ENCODE measurements at places on chromosomes 11 and 22.

DNA sequence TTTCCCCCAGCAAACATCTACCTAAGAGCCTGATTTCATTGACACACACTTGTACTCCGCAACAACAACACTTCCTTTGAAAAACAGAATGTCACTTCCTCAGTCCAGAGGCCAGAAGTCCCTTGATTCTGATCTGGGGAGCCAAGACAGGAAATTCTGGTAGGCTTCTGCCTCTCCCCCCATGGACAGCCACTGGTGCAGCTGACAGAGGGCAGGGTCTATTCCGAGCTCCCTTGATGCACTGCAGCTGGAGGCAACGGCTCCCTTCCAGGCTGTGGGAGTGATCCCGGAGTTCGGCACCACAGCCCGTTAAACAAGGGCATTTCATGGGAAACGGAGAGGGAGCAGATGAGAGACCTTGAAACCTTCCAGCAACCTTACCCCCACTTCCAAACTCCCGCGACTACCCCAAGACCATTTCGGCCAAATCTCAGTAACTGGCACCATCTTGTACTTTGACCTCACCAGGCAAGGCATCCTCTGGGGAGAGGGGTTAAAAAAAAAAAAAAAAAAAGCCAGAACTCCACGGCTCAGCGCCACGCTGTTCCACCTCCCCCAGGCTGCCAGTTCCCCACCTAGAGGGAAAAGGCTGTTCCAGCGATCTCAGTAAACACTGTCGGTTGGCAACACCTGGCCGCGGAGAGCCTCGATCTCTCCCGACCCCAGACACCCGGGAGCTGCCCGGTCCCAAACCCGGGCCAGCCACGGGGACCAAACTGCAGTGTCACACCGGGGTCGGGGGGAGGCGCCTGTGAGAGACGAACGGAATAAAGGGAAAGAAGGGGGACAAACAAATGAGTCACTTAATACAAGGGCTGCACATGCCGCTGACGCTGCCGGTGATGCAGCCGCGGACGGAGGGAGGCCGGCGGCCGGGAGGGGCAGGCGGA, 1.1 kb downstream of the GAB2 start:
- no peak for DNase-seq
- H3K27me3 ChIP-seq = no peaks in the 10 kb centered on the region
- peak overlapping the region; percentile 74 for H3K4me3 ChIP-seq
- H3K27ac ChIP-seq = peak overlapping the region; percentile 56

- no peak overlapping the region for H3K27ac ChIP-seq
- H3K27me3 ChIP-seq = no peaks in the 10 kb centered on the region
- H3K36me3 ChIP-seq = no peaks in the 10 kb centered on the region
- H3K4me3 ChIP-seq = no peak overlapping the region
Measured at GRCh38 chr22:50044485-50045118, 13.5 kb downstream of the TTLL8 start.

- H3K27ac ChIP-seq = no peak overlapping the region
- no peak for DNase-seq
- H3K4me3 ChIP-seq = no peak overlapping the region
- H3K36me3 ChIP-seq = no peaks in the 10 kb centered on the region
- peaks cover 4% of the 10 kb centered on the region for H3K27me3 ChIP-seq
Measured at GRCh38 chr11:75355051-75355450, 3.6 kb upstream of the ARRB1 start.

- H3K36me3 ChIP-seq = no peaks in the 10 kb centered on the region
- DNase-seq = no peak
- H3K27me3 ChIP-seq = no peaks in the 10 kb centered on the region
- no peak overlapping the region for H3K4me3 ChIP-seq
- no peak overlapping the region for H3K27ac ChIP-seq
Measured at GRCh38 chr11:76395296-76395695, 14.2 kb downstream of the GVQW3 start.

GRCh38 chr22:48883211-48883960, 944.3 kb downstream of the BRD1 start:
- DNase-seq = no peak
- no peaks in the 10 kb centered on the region for H3K4me1 ChIP-seq
- H3K27ac ChIP-seq = no peak overlapping the region
- no peaks in the 10 kb centered on the region for H3K27me3 ChIP-seq
- no peak overlapping the region for H3K4me3 ChIP-seq

DNA sequence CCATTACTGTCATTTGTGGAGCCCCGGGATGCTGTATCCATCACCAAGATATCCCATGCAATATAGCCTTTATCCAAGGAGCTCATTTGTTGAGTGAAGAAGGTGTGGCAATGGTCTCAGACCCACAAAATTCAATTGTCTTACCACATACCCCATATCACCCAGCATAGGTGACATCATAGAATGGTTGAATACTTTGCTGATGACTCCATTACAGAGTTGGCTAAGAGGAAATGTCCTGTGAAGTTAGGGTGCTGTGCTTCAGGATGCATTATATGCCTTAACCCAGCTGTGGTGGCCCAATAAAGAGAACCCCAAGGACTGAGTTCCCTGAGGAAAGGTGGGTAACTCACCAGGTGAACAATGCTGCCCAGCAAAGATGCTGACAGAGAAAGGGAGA, 113.7 kb downstream of the EFCAB6 start:
- no peaks in the 10 kb centered on the region for H3K27me3 ChIP-seq
- H3K4me3 ChIP-seq = no peak overlapping the region
- H3K27ac ChIP-seq = no peak overlapping the region
- no peaks in the 10 kb centered on the region for H3K4me1 ChIP-seq
- no peaks in the 10 kb centered on the region for H3K36me3 ChIP-seq

DNA sequence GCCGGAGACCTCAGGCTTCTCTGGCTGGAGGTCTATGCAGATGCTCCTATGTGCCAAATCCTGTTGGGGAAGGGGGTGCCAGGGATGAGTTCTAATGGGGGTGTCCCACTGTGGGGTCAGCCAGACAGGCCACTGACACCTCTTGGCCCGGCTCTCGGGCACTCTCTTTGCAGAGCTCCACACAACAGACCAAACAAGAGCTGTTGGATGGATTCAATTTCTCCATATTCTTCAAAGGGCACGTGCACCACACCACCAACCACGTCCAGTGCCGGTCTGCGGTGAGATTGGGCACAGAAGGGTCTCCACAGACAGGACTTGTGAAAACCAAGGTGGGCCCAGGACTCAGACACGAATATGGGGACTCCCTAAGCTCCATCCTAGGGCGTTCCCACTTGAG, 2.2 kb upstream of the RGL4 start:
- H3K27ac ChIP-seq = no peak overlapping the region
- H3K36me3 ChIP-seq = peaks cover 1% of the 10 kb centered on the region
- H3K27me3 ChIP-seq = no peaks in the 10 kb centered on the region

GRCh38 chr22:44001521-44001920, 22.6 kb upstream of the PARVB start:
- H3K4me3 ChIP-seq = no peak overlapping the region
- peaks cover 5% of the 10 kb centered on the region for H3K36me3 ChIP-seq
- H3K27ac ChIP-seq = no peak overlapping the region

DNA sequence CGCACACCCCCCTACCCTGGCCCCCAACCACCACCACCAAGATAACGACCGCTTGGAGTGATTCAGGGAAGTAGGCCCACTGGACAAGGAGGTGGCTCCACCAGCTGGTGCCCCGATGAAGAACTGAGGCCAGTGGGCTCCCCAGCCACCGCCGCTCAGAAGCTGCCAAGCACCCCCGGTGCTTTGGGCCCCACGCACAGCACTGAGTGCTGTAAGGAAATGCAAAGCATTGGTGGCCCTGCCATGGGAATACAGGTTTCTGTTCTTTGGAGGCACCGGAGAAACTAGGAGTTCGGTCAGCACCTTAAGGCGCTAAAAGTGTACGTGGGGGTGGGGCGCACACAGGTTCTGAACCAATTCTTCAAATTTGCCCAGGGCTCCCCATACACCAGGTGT, 664 bp upstream of the PRSS23 start:
- peaks cover 6% of the 10 kb centered on the region for H3K27me3 ChIP-seq
- H3K4me3 ChIP-seq = no peak overlapping the region
- H3K4me1 ChIP-seq = no peaks in the 10 kb centered on the region
- no peak for DNase-seq
- no peak overlapping the region for H3K27ac ChIP-seq

DNA sequence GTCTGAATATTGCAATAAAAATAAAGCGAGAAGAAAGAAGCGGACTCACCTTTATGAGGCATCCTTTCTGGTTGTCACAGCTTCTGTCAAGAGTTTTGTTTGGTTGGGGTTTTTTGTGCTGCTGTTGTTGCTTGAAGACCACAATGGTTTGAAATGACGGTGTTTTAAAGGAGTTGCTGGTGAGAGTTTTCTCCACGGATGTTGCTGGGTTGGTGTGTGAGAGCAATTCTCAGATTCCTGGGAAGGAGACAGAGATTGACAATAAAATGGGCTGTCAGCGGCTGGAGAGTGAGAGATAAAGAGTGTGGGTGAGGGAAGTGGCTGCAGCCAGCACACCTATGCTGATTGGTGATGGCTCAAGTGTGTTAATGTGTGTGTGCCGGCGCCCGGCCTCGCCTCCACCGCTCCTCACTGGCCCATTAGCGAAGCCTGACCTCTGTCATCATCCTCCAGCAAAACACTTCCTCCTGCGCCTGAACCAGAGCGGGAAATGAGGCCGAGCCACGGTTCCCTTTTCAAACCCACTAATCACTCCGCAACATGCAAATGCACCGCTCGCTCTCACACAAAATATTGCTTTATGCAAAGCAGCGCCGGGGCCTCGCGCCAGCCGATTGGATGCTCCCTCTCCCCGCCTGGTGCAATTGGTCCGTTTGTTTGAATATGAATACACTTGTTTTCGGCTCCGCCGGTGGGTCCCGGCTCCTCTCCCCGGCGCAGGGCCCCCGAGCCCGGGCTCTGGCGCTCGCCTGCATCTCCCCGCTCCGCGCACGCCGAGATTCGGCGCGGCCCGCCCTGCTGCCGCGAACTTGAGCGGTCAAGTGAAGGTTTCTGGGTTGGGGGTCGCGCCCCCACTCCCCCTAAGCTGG, at the start of gene PAX6:
PAX6 (minus strand) TSS at position 544 of the 869 bp plus-strand sequence. CDS start 4,911 bp downstream, outside the sequence.
- H3K27ac ChIP-seq = no peak within 1 kb of the TSS
- peaks cover 12% of the 10 kb centered on the region for H3K4me1 ChIP-seq
- DNase-seq = peak; percentile 5
- H3K36me3 ChIP-seq = no peaks in the 10 kb centered on the region
- H3K4me3 ChIP-seq = peak within 1 kb of the TSS; percentile 63

DNA sequence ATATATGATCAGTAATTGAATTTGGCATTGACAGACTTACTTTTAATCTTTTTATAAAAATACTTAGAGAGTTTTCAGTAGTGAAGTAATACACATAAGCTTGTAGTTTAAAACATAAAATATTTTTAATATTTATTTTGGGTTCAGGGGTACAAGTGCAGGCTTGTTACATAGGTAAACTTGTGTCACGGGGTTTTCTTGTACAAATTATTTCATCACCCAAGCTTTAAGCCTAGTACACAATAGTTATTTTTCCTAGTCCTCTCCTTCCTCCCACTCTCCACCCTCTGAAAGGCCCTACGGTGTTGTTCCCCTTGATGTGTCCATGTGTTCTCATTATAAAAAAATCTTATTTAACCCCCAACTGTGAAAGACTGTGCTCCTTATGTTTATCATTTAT, 1397.8 kb upstream of the RAG2 start:
- no peak overlapping the region for H3K27ac ChIP-seq
- no peak overlapping the region for H3K4me3 ChIP-seq
- H3K4me1 ChIP-seq = no peaks in the 10 kb centered on the region
- H3K36me3 ChIP-seq = no peaks in the 10 kb centered on the region

DNA sequence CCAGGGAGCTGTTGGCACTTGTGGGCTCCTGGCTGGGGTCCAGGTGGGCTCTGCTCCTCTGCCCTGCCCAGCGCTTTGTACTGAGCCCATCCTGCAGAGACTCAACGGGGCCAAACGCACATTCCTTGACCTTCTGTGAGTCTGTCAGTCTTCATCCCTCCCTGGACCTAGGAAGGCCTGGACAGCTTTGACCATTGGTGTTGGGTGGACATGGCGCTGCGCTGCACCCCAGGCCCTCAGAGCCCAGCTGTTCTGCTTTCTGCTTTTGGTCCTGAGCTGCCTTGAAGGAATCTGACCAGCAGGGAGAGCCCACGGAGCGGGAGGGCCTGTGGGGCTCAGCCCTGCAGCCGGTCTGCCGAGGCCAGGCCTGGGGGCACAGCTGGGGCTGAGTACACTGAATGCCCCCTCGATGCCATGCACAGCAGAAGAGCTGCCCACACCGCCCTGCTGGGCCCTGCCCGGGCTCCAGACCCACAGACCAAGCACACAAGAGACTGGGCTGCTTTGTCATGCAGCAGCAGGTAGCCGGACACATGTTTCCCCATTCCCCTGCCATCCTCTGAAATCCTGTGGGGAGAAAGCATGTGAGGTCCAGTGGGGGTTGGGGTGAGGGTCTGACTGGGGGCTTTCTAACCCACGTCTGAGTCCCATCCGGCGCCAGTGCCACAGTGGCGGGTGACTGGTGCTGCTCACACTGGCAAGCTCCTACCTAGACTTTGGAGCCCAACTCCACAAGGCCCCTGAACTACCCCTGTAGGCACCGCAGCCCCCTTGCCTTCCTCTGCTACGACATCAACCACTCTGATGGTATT, 24.1 kb upstream of the CCDC188 start:
- no peak overlapping the region for H3K4me3 ChIP-seq
- DNase-seq = no peak
- H3K27ac ChIP-seq = no peak overlapping the region
- H3K27me3 ChIP-seq = no peaks in the 10 kb centered on the region
- H3K36me3 ChIP-seq = no peaks in the 10 kb centered on the region
- no peaks in the 10 kb centered on the region for H3K4me1 ChIP-seq

GRCh38 chr11:74468058-74468457, 709 bp upstream of the KCNE3 start:
- H3K4me3 ChIP-seq = no peak overlapping the region
- H3K4me1 ChIP-seq = no peaks in the 10 kb centered on the region
- H3K27me3 ChIP-seq = peaks cover 3% of the 10 kb centered on the region
- DNase-seq = no peak

GRCh38 chr11:24357620-24358410, 139.0 kb upstream of the LUZP2 start:
- no peak for DNase-seq
- no peaks in the 10 kb centered on the region for H3K36me3 ChIP-seq
- H3K4me3 ChIP-seq = no peak overlapping the region
- H3K27me3 ChIP-seq = no peaks in the 10 kb centered on the region
- no peaks in the 10 kb centered on the region for H3K4me1 ChIP-seq

- H3K4me1 ChIP-seq = peaks cover 24% of the 10 kb centered on the region
- H3K36me3 ChIP-seq = no peaks in the 10 kb centered on the region
- no peak overlapping the region for H3K4me3 ChIP-seq
- no peak for DNase-seq
Measured at GRCh38 chr11:18245396-18245795, 3.1 kb downstream of the SAA2 start.

DNA sequence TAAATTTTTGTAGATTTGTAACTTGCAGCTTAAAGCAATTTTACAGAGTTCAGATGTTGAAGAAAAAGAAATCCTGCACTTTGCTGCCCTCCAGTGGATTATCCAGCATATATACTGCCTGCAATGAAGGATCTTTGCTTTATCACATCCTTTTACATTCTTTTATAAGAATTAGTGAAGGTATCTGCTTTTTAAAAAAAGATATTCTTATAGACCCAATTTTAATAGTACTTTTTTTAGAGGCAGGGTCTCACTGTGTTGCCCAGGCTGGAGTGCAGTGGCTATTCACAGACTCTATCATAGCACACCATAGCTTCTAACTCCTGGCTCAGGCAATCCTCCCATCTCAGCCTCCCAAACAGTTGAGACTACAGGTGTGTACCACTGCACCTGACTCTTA, 60.7 kb downstream of the TTC17 start:
- DNase-seq = no peak
- no peak overlapping the region for H3K4me3 ChIP-seq
- H3K36me3 ChIP-seq = no peaks in the 10 kb centered on the region
- H3K27me3 ChIP-seq = no peaks in the 10 kb centered on the region
- H3K4me1 ChIP-seq = no peaks in the 10 kb centered on the region
- H3K27ac ChIP-seq = no peak overlapping the region
